ENCODE measurements at places on chromosomes 6 and 20.
A peak's percentile ranks its signal among the peaks of the same experiment; 100 is the strongest.

GRCh38 chr6:161367472-161367871, 93.6 kb upstream of the AGPAT4 start:
- no peak for DNase-seq

DNA sequence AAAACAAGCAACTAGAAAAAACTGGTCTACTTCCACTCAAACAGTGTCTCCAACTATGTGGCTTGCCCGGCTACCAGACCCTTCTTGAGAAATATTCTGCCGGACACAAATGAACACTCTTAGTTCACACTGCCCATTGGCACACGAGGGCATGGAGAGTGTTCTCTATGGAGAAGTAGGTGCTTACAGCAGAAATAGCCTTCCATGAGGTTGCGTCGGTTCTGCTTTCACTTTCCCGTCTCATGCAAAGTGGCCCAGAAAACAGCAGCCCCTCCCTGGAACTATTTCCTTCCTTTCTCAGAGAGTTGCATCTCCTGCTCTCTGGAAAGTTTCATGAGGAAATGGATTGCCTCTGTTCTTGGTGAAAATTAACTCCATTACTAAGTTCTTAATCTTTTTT, 9.5 kb upstream of the HLA-DOA start:
- peak; percentile 88 for DNase-seq

DNA sequence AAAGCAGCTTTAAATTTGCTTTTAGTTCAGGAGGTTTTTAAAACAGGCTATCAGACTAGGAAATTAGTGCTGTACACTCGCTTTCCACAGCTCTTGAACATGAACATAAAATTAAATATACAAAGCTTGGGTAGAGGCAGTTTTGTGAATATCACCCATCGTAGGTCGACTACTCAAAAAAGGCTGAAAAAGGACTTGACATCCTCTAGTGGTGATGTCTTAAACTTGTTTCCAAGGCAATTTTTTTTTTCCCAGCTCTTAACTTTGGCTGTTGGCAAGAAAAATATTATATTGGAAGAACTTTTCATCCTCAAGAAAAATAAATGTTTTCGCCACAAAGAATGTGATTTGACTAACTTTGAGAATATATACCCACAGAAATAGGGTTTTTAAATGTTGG, 2.9 kb downstream of the MAP7 start:
- no peak for DNase-seq

DNA sequence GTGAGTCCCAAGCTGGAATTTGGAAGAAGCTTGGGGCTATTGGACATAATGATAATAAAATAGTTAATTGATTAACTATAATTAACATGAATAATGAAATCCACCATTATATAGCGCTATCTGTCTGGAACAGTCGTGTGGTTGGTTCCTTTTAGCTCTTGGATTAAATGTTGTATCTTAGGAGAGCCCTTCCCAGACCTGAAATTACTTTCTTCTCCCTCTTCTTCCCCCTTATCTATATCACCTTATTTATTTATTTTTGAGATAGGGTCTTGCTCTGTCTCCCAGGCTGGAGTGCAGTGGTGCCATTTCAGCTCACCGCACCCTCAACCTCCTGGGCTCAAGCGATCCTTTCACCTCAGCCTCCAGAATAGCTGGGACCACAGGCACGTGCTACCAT, 64.6 kb downstream of the NCOA3 start:
- DNase-seq: no peak

DNA sequence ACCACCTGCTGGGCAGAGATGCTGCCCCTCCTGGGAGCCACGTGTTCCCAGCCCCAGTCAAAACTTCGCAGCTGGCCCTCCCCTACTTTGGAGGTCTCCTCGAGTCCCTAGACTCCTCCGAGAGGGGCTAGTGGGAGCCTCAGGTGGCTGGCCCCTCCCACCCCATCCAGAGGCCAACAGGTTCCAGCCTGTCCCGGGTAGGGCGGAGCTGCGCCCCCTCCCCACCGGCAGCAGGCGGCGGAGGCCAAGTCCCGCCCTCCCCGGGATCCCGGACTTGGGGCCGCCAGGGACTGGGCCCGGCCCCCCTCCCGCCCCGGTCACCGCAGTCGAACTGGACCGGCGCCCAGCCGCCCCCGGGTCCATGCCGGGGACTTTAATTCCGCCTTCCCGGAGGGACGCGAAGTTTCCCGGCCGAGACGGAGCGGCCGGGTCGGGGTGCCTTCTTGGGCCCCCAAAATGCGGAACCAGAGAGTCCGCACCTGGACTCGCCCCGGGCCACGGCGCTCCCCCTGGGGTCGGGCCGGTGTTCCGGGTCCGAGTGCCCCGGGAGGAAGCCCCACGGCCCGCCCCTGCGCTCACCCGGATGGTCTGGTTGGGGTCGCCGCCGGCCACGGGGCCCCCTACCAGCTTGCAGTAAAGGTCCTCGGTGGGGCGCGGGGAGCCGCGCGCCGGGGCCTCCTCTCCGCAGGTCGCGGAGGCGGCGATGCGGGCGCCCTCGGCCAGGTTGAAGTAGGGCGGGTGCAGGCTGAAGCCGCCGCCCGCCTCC, 559 bp downstream of the LAMA5 start:
- no peak for DNase-seq

DNA sequence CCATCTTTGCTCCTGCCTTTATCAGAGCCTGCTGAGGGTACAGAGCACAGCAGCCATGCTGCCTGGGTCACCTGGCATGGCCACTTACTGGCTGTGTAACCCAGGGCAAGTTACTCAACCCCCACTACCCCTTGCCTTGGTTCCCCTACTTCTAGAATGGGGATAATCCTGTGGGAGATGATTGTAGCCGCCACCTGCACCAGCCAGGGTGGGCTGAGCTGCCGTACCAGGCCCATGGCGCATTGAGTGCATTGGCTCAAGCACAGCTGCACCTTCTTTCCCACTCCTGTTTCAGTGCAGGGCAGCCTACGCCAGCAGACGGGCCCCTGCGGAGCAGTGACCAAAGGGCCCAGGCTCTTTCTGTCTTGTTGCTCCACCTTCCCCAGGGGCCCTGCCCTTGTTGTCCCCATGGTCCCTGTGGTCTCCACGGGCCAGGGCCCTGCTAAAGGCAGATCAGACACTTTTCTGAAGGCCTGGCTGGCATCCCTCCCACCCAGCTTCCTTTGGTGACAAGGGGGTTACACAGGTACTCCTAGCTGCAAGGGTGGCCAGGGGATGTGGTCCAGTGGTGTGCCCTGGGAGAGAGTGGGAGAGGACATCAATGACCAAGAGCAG, 159.4 kb upstream of the MLN start:
- no peak for DNase-seq

DNA sequence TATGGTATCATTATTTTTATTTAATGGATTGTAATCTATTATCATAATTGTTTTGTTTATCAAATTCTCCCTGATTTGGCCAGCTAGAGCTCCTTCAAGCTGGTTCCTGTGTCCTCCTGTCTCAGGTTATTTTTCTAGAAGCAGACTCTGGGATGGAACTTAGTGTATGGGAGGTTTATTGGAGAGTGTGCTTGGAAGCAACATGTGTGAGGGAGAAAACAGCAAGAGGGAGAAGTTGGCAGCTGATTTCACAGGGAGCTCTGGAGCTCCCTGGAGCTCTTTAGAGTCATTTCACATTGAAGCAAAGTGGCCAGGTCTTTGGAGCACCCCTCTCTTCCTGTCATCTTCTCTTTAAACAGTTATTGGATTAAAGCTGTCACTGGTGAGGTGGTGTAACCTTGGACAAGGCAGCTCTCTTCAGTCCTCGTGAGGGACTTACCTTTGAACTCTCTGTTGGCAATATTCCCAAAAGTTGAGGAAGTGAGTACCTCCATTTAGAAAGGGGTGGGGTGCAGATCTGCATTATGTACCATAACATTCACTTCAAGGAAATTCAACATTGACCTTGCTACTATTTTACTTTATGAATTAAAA, 103.6 kb downstream of the PHF3 start:
- no peak for DNase-seq

- DNase-seq: no peak
Measured at GRCh38 chr6:34510299-34510698, 44.4 kb downstream of the PACSIN1 start.

- DNase-seq: no peak
Measured at GRCh38 chr20:62067547-62068260, 2.0 kb upstream of the TAF4 start.

DNA sequence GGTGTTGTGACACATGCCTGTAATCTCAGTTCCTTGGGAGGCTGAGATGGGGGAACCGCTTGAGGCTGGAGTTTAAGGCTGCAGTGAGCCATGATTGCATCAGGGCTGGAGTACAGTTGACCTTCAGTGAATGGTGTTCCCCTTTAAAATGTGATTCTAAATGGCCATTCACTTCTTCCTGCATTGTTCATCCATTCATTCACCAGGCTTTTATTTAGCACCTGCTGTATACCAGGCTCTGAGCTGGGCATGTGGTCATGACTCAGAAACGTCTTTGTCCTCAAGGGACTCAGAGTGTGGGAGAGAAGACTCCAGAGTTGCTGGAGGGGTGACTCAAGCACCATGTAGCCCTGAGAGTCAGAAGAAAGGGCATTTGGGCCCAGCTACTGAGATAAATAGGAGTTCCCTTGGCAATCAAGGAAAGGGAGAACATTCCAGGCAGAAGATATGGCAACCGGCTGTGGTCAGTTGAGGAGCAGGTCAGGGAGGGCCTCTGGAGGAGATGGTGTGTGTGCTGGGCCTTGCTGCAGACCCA, 101.1 kb downstream of the DLGAP4 start:
- no peak for DNase-seq

GRCh38 chr6:159727717-159728445, 575 bp downstream of the WTAP start:
- DNase-seq: no peak

- no peak for DNase-seq
Measured at GRCh38 chr6:35640017-35640664, 48.6 kb downstream of the FKBP5 start.

GRCh38 chr20:44942264-44942973, 17.8 kb downstream of the TOMM34 start:
- no peak for DNase-seq

DNA sequence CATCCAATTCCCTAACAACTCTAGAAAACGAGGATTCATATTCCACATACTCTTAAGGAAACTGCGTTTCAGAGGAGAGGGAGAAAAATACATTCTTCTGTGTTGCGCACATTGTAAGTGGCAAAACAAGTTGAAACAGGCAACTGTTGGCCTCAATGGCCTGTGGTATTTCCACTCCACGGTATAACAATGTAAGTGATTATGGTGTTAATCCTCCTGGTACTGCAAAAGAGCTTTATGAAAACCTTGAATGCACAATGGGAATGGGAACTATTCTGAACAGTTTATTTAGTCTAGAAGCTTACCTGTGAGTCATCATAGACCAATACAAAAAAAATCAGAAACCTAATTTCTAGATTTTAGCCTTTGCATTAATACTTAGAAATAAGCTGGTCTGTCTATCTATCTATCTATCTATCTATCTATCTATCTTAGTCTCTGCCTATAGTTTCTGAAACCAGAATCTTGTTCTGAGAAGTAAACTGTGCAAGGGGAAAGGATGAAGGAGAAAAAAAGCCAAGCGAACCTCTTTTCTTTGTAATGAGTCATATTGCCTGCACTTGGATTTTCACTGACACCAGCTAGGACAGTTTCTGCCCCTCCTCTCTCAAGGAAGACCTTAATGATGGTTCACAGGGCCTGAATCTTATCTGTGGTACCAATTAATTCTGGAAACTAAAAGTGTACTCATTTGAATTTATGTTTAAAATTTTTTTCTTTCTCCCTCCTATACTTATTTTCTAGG, 101.5 kb downstream of the RNF144B start:
- DNase-seq: no peak

DNA sequence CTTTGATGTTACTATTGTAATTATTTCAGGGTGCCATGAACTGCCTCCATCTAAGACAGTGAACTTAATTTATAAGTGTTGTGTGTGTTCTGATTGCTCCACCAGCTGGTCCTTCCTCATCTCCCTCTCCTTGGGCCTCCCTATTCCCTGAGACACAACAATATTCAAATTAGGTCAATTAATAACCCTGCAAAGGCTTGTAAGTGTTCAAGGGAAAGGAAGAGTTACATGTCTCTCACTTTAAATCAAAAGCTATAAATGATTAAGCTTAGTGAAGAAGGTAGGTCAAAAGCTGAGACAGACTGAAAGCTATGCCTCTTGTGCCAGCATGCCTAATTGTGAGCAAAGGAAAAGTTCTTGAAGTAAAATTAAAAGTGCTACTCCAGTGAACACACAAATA, 35.5 kb upstream of the TMEM217 start:
- DNase-seq: no peak

DNA sequence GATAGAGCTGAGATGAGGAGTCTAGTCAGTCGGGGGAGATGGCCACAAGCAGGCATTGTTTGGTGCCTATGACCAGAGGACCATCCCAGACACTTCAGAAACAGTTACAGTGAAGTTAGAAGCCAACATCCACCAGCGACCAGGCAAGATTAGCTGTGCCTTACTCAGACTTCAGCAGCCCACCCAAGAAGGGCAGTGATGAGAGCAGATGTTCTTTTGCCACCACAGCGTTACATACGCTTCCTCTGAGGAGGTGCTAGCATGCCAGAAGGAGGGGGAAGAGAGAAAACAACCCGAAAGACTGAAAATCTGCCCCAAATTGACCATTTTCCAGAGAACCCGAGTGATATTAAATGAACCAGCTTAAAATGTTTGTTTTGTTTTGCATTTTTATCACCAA, 186.8 kb downstream of the PRL start:
- no peak for DNase-seq

GRCh38 chr6:113281431-113281830, 575.7 kb upstream of the MARCKS start:
- no peak for DNase-seq

DNA sequence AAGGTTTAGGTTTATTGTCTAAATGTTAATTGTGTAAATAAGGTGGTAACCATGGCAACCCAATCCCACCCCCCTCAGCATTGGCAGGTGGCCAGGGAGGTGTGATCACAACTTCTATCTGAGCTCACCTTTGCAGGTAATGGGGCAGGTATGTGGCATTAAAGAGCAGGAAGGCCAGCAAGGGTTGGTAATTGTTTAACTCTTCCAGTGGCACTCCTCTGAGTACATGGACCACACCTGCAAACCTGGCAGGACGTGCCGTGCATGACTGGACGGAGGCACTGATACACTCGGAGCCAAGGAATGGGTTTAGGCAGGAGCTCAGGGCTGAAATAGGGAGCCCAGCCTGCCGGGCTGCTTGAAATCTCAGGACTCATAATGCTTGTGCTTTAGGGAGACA, 107.0 kb upstream of the BMP2 start:
- peak; percentile 76 for DNase-seq
